ENCODE measurements at places on chromosomes 6 and 20. TPM values are rescaled to one million over a fixed set of nuclear protein-coding genes. Genes with fewer than 3 reads are reported as not detected.

GRCh38 chr6:75296811-75297779 is 12.5 kb upstream of the TMEM30A start:
- DNase-seq, result peak; percentile 55

DNA sequence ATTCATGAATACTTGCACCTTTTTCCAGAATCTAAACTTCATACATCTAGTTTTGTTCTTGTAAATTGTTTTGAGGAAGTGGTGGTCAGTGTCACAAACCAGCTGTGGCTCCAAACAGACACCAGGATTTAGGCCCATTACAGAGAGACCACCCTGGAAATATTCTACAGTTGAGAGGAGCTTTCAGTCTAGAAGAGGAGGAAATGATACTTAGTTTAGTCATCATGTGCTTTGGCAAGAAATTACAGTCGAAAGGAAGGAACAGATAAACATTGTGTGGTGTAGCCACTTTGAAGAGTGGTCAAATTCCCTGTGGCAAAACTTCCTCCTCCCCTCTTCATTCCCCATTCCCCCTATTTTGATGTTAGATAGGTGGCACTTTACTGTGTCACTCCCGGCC is 15.7 kb downstream of the DCBLD1 start:
- DNase-seq, result peak; percentile 79

DNA sequence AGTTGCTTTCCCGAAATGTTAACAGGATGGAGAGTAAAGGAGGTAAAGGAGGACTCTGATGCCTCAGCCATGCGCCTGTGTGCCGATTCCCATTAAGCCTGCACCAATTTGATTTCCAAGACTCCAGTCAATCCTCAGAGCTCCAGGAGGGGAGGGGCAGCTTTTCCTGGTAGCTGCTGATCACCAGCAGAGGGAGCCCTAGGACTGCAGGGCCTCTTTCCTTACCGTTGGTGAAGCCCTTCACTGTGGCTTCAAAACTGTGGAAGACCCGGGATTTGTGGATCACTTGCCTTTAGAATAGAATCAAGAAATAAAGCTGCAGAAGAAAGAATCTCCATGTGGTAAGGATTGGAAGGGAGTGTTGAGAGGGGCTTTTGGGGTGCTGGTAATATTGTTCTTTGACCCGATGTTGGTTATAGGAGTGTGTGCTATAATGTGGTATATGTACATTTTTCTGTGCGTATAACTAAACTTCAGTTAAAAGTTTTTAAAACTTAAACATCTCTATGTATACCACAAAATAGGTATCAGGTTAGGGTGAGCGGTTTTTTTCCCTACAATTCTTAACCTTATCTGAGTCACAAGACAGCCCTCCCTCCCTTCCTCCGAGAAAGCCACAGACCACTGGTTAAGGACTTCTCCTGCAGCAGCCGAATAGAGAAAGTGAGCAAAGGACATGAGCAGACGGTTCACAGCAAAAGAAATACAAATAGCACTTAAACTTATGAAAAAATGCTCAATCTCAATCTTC is 6.9 kb upstream of the OSER1 start:
- DNase-seq, result peak; percentile 74

Gene LY6G6F
- total RNA-seq, result not detected

Measured in Daoy (cell line).